ENCODE measurements at places on chromosomes 5 and 9. TPM values are rescaled to one million over a fixed set of nuclear protein-coding genes. Genes with fewer than 3 reads are reported as not detected.

POLK gene
- total RNA-seq: 24.9 TPM

- no peak for DNase-seq
Measured at GRCh38 chr9:108783731-108784495, 71.9 kb downstream of the ACTL7B start.

FAM153A gene
- total RNA-seq: not detected

GRCh38 chr5:44991693-44992092 is 182.9 kb downstream of the MRPS30 start:
- no peak for DNase-seq

DNA sequence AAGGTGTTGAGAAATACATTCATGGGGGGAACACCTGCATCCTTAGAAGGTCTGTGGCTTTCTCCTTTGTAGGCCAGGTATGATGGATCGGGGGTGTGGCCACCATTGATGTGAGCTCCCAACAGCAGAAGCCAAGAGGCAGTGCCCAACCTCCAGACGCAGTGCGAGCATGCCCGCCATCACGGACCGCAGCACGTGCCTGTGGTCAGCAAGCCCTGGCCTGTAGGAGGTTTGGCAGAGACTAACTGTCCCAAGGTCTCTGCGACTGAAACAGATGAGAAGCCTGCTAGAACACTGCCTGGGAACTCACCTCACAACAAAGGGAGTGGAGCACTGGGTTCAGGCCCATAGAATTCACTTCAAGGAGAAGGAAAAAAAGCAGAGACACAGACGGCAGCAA is 31.9 kb upstream of the ZNF354A start:
- DNase-seq: no peak

DNA sequence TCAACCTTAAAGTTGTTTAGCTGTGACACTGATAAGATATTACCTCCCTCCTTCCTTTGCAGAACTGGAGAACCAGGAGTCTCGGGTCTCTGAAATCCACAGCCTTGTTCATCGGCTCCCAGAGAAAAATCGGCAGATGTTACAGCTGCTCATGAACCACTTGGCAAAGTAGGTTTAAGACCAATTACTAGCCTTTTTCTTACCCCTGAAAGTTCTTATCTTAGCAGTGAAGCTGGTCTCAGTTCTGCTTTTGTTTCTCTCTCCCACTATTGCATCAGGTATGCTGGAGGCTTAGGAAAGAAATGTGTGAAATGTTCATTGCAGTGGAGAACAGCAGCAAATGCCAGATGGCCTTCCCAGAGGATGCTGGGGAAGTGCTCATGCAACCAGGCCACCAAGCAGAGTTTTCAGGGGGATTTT is 287.4 kb downstream of the ARHGAP26 start:
- no peak for DNase-seq

GRCh38 chr5:150139334-150139733 is 16.3 kb downstream of the PDGFRB start:
- DNase-seq: peak; percentile 79

DNA sequence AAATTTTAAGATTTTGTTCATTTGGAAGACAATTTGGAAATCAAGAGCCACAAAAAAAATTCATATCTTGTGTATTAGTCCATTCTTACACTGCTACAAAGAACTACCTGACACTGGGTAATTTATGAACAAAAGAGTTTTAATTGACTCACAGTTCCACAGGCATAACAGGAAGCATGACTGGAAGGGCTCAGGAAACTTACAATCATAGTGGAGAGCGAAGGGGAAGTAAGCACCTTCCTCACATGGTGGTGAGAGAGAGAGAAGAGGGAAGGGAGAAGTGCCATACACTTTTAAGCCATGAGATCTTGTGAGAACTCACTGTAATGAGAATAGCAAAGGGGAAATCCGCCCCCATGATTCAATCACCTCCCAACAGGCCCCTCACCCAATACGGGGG is 274.4 kb downstream of the KCNN2 start:
- no peak for DNase-seq

PLEKHG4B gene
- 0.18 TPM for total RNA-seq

DNA sequence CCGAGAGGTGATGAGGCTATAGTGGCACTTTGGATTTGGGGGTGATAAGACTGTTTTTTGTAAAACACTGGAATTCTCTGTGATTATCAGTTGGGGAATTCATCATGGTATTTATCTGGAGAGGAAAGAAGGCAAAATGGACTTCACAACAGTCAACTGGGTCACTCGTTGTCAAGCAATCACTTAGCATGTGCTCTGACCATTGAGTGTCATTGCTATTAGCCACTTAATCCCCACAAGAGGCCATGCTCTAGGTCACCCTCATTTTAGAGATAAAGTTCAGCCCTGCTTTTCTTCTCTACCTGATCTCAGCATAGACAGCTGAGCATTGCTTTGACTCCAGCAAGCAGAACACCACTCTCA is 160.1 kb upstream of the PITX1 start:
- DNase-seq: no peak

- DNase-seq: no peak
Measured at GRCh38 chr9:7591501-7591900, 208.1 kb downstream of the DMAC1 start.

PCDHB7 gene
- total RNA-seq: 0.74 TPM

GRCh38 chr9:134522502-134522848 is 119.1 kb upstream of the COL5A1 start:
- no peak for DNase-seq

DNA sequence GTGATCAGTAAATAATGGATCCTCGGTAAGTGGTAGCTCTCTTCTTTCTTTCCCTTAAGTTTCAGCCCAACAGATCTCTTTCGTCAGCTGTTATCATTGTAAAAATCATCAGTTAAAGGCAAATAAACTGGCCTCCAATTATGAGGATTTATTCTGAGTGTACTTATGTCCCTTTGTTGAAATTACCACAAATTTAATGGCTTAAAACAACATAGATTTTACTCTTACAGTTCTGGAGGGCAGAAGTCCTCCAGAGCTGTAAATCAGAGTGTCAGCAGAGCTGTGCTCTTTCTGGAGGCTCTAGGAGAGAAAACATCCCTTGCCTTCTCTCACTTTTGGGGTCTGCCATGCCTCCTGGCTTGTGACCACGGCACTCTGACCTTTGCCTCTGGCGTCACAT is 104.6 kb downstream of the INSYN2B start:
- no peak for DNase-seq

DNA sequence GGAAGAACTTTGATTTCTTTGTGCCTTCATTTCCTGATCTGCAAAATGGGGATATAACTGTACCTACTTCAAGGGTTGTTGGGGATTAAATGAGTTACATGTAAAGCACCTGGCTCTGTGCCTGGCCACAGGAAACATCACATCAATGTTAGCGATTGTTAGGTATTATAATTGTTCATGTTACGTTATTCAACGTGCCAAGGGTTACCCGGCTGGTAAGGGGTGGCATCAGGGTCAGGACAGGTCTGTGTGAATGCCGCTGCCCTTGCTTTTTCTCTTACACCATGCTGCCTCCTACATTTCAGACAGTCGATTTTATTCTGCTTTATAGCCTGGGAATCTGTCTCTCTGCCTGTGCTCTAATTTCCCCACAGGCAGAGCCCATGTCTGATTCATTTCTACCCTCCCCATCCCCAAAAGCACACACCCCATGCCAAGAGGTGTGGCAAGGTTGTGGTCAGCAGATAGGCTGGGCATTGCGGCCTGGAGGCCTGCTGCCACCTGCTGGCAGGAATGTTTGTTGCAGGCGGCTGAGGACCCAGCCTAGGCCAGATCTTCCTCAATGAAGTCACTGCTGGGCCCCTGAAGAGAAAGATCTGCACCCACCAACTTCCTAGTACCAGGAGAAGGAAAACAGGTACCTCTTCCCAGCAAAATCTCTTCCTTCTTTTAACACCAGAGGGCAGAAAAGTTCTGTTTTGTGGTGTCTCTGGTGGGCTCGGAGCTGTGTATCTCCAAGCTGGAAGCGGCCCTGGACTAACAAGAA is 5.3 kb downstream of the ANKS6 start:
- peak; percentile 93 for DNase-seq

DNA sequence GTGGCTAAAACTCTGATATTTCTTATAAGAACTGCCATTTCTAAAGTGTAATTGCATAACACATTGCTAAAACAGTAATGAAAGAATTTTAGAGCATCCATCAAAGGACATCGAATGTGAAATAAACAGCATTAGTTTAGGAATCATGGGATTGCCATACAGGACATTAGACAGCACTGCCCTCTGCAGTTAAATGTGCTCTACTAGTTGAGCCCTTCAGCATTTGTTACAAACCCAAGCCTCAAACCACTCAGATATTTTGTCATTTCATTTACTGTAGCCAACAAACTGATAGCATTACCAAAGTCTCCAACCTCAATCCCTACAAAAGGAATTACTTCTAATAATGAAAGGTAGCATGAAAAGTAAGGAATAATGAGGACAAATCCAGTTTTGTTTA is 116.8 kb upstream of the COX7C start:
- no peak for DNase-seq

FAM200C gene
- total RNA-seq: 2.5 TPM

GRCh38 chr9:110027671-110028081 is 180.3 kb downstream of the C9orf152 start:
- peak; percentile 15 for DNase-seq

CNTNAP3 gene
- total RNA-seq: not detected

- peak; percentile 24 for DNase-seq
Measured at GRCh38 chr5:78060421-78060820, 234.1 kb downstream of the AP3B1 start.

PRELID1 gene
- 182 TPM for total RNA-seq

DNA sequence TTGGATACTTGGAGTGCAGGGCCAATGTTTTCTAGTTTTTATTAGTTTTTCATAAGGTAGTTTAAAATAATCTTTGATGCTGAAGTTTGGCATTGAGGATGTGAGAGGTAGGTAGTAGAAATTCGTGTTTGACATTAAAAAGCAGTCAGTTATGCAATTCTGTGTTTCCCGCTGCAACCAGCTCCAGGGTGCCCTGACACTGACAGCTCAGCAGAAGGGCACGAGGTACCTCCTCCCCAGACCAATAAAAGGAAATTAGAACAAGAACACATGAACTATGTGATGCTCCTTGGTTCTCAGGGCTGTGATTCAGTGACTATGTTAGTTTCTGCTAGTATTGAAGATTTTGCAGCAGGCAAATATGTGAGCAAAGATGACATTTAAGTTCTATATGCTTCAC is 40.2 kb downstream of the NSUN2 start:
- peak; percentile 30 for DNase-seq
